OCI-LY7 (cell line): ENCODE measurements at places on chromosomes 7 and 10. TPM values are rescaled to one million over a fixed set of nuclear protein-coding genes. Genes with fewer than 3 reads are reported as not detected.

The MPLKIP gene
- total RNA-seq, result 46.3 and 52.8 TPM in 2 replicates

The MCM10 gene
- 87.8 and 96.4 TPM in 2 replicates for total RNA-seq

The CC2D2B gene
- total RNA-seq, result 0.41 TPM in 1 of 2 replicates, not detected in the other

The CALHM1 gene
- total RNA-seq, result 0.13 and 0.18 TPM in 2 replicates

DNA sequence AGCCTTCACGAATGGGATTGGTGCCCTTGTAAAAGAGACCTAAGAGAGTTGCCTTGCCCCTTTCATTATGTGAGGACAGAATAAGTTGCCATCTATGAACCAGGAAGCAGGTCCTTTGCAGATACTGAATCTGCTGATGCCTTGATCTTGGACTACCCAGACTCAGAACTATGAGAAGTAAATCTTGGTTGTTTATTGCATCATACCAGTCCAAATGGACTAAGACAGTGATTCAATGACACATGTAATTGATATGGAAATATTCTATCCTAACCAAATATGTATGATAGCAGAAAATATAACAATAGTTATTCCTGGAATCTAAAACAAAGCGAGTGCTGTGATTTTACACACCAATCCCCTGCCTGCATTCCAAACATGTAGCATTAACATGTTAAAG, 17.0 kb upstream of the LYZL1 start:
- no peak for DNase-seq

DNA sequence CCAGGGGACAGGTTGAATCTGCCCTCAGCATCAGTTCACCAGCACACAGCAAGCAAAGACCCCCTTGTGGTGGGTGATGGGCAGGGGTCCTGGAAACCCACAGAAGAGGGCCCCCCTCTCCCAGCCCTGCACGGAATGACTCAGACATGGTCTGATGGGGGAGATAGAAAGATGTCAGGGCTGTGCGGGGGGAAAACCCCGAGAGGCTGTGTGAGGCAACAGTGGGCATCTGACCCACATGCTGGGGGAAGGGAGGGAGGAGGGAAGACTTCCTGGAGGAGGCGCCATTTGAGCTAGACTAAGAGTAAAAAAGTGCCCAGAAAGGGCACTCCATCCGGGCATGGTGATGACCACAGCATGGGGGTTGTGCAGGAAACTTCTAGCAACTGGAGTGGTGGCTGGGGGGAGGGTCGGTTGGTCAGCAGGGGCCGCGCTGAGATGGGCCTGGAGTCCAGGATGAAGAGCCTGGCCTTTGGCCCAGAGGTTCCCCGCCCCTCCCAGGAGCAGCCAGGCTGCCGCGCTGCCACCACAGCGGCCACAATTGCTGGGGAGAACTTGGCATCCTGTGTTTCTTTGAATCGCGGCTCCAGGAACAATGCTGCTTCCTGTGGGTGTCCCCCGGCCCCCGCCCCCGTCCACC, 2.5 kb downstream of the LFNG start:
- no peak for DNase-seq

GRCh38 chr10:89347701-89348457, 20.1 kb downstream of the IFIT3 start:
- no peak for DNase-seq

GRCh38 chr10:29120216-29120615, 168.7 kb upstream of the LYZL1 start:
- DNase-seq, result no peak

DNA sequence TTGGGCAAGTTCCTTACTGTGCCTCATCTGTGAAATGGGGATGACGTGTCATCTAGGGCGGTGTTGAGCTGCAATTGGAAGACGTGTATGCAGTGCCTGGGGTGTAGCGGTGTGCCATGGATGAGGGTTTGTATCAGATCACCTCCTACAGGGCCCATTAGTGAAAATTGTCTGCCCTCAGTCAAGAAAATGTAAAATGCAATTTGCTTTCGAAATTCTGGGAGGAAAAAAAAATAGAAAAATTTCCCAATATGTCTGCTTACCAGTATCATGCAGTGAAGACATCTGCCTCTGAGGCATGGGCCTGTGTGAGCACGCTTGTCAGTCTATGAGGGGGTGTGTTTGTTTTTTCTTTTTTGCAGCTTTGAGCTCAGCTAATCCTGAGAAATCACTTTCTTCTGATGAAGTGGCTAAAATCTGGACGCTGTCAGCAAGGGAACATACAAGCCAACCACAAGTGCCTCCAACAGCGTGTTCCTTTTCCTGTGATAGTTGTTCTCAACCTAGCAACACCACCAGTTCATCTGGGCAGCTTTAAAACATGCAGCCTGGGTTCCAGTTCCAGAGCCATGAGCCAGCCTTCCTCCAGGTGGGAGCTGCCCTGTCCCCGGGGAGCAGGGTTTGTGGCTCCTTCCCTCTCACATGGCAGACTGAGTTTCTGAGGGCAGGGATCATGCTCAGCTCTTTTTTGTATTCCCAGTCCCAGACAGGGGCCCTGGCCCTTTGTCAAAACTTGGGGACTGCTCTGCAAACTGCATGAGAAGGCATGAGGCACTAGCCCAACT, 10.3 kb downstream of the FAM241B start:
- no peak for DNase-seq

GRCh38 chr10:44341886-44342285, 43.0 kb downstream of the CXCL12 start:
- no peak for DNase-seq

DNA sequence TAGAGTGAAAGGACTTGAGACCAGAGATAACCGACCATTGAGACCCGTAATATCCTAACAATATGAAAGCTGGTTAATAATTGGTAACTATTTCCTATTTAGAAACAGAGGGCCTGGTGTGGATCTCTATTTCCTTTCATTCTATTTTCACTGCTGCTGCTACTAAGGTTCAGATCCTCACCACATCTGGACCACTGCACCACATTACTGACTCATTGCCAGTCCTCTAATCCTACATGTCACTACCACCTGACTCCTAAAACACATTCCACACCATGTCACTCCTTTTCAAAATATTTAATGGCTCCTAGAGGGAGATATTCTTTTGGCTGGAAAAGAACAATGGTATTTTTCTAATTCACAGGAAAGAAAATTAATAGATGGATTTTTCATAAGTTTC, 6.4 kb downstream of the USP54 start:
- no peak for DNase-seq

GRCh38 chr7:159226011-159226702, 81.5 kb upstream of the VIPR2 start:
- DNase-seq, result no peak

DNA sequence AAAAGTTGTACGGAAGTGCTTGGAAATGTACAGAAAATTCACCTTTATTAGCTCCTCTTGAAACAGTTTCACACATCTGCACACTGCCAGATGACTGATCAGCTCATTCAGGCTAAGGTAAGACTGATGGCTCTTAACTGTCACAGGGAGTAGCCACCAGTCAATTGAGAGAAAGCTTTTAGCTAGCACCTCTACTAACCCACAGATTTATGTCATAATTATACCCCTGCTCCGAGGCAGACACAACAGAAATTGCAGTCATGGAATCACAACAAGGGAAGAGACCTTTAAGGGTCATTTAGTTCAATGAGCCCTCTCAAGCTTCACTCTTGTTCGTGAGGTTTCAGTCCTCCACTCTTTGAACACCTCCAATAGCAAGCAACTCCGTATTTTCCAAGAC, 235.4 kb downstream of the TRIL start:
- DNase-seq, result no peak

- DNase-seq, result no peak
These were observed 763.3 kb downstream of the MAGI2 start for GRCh38 chr7:78690174-78690573.
